ENCODE measurements at places on chromosomes 1 and 21.

- no peak overlapping the region for H3K4me3 ChIP-seq
- peaks cover 7% of the 10 kb centered on the region for H3K27me3 ChIP-seq
- DNase-seq = no peak
- H3K4me1 ChIP-seq = no peaks in the 10 kb centered on the region
- no peak overlapping the region for H3K27ac ChIP-seq
- H3K36me3 ChIP-seq = no peaks in the 10 kb centered on the region
Measured at GRCh38 chr1:207999274-207999915, 88.5 kb upstream of the CD34 start.

DNA sequence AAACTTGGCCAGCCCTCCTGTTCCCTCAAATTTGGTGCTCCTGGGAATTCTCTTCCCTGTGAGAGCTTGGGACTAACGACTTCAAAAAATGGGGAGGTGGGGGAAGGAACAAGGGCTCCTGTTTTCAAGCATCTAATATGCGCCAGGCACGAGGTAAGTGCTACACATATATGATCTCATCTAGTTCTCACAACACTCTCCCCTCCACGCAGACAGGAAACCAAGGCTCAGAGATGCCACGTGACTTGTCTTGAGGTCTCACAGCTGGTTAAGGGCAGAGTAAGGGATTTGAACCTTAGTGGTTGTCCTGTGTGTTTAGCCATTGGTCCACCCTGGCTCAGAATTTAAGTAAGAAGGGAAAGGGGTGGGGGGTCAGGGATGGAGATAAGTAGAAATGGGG, 125.9 kb downstream of the DMRTB1 start:
- no peaks in the 10 kb centered on the region for H3K27me3 ChIP-seq
- peaks cover 2% of the 10 kb centered on the region for H3K36me3 ChIP-seq

DNA sequence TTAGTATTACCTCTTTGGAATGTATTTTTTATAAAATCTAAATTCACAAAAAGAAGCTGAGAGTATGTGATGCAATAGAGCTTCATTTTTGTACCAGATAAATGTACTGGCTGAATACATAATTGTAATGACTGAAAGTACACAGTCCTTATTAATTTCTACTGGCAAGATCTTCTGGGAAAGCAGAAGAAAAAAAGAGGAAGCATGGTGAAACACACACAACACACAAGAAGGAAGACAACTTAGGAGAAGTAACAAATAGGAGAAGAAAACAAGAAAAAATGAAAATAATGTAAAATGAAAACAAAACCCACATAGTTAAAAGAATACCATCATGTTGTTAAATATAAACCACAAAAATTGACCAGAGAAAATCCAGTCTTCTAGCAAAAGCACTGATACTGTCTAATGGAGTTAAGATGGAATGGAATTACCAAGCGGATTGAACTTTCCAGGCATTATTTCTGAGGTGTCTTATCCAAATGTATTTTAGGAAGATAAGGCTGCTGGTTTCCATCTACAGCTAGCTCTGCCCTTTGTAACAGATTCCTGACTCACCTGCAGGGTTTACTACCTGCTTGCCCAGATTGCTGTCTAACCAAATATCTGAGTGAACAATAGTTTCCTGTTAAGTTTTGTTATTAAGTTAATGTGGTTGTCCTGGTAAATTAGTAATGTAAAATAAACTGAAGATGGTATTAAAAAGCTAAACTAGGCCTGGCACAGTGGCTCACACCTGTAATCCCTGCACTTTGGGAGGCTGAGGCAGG, 4.5 kb upstream of the COP1 start:
- H3K4me3 ChIP-seq = no peak overlapping the region
- no peak overlapping the region for H3K27ac ChIP-seq
- H3K36me3 ChIP-seq = peaks cover 15% of the 10 kb centered on the region
- H3K4me1 ChIP-seq = peaks cover 8% of the 10 kb centered on the region

GRCh38 chr1:225755671-225756319, 21.8 kb upstream of the SRP9 start:
- H3K27me3 ChIP-seq = peaks cover 18% of the 10 kb centered on the region
- H3K27ac ChIP-seq = no peak overlapping the region
- DNase-seq = no peak
- no peaks in the 10 kb centered on the region for H3K36me3 ChIP-seq
- H3K4me3 ChIP-seq = no peak overlapping the region

GRCh38 chr21:14251336-14251735, 35.4 kb downstream of the RBM11 start:
- H3K4me1 ChIP-seq = peaks cover 1% of the 10 kb centered on the region
- DNase-seq = no peak
- no peak overlapping the region for H3K27ac ChIP-seq
- H3K36me3 ChIP-seq = no peaks in the 10 kb centered on the region

- DNase-seq = no peak
- H3K4me1 ChIP-seq = no peaks in the 10 kb centered on the region
- H3K36me3 ChIP-seq = no peaks in the 10 kb centered on the region
- H3K4me3 ChIP-seq = no peak overlapping the region
- no peak overlapping the region for H3K27ac ChIP-seq
Measured at GRCh38 chr1:99315305-99315704, 51.0 kb downstream of the PLPPR4 start.
